ENCODE measurements at places on chromosomes 6 and 20.

DNA sequence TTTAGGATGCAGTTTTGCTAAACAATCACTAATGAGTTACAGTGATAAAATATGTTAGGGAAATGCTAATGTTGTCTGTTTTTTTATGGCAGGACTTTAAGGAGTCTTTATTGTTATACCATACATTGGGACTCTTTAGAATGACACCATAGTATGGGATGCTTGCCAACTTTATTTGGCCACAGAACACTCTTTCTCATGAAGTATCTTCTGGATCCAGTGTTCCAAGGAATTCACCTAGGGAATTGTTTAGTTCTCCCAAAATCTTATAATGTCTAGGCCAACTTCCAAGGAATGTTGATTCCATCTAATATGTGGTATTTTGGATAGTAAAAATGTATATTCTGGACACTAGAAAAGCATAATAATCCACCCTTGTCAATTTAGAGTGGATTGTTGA is 3.3 kb downstream of the RIN2 start:
- no peak for DNase-seq

- DNase-seq: no peak
Measured at GRCh38 chr20:23596579-23597250, 9.0 kb downstream of the CST9 start.

- DNase-seq: no peak
Measured at GRCh38 chr6:38178584-38178886, 359.0 kb downstream of the ZFAND3 start.

GRCh38 chr6:43945768-43946080 is 175.7 kb downstream of the VEGFA start:
- DNase-seq: no peak

DNA sequence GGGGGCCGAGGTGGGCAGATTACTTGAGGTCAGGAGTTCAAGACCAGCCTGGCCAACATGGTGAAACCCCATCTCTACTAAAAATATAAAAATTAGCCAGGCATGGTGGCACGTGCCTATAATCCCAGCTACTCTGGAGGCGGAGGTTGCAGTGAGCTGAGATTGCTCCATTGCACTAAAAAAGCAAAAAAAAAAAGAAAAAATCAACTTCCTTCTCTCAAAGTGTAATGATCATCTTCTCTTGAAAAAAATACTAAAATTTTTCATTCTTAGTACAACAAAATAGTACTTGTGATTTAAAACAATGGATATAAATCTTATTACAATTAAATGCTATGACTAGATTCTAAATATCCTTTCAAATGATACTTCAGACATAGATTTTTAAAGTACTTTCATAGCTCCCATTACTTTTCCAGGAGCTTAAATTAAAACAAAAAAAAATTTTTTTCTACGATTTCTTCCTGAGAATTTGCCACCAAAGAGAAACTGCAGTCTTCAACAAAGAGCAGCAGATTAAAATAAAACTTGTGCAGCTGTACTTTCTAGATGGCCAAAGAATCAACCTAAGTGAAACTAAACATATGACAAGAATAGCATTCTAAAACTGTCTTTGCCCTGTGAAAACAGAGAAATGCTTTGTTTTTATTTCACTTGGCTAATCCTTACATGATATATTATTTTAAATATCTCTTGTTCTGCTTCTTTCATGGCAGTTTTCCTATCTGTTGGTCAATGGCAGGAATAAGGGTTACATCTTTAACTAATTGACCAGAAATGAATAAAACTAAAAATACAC is 75.2 kb downstream of the MAP3K5 start:
- DNase-seq: no peak

- peak; percentile 7 for DNase-seq
Measured at GRCh38 chr6:15359335-15359862, 113.5 kb downstream of the JARID2 start.

DNA sequence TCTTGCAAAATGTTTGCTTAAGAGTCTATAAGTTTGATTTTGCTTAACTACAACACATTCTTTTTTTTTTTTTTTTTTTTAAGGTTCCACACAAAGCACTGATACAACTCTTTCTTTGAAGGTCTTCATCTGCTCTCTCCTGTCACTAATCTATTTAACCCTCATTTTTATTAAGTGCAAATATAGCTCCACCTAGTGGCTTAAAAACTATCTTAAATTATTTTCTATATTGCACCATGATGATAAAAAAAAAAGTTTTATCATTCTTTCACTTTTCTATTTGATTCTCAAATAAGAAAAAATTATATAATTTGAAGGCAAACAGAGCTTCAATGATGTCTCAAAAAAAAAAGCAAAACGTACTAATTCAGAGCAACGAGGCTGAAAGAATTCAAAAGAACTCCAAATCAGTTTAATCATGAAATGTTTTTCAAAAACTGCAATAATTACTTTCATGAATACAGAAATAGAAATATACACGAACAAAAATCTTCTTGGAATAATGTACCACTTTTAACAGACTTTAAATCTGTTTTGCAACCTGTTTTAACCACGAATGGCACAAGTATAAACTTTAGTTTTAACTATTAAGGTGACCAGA is 12.8 kb downstream of the ESF1 start:
- no peak for DNase-seq

- no peak for DNase-seq
Measured at GRCh38 chr6:73032586-73032985, 192.7 kb downstream of the KHDC1L start.

DNA sequence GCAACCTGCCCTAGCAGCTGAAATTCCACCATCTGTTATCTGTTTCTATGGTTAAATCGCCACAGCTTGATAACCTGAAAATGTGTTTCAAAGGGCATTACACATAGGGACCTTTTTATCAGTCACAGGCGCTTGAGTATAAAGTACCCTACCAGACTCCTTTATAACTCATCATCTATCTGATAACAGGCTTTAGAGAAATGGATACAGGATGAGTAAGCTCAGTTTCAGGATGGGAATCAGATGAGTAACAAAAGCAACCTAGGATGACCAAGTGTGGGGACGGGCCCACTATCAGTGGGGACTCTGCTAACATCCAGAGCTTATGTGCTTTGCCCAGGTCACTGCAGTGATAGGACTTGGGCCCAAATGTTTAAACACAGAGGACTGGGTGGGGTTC is 75.6 kb downstream of the PRND start:
- DNase-seq: no peak

GRCh38 chr20:37494796-37495195 is 26.3 kb upstream of the NNAT start:
- no peak for DNase-seq

DNA sequence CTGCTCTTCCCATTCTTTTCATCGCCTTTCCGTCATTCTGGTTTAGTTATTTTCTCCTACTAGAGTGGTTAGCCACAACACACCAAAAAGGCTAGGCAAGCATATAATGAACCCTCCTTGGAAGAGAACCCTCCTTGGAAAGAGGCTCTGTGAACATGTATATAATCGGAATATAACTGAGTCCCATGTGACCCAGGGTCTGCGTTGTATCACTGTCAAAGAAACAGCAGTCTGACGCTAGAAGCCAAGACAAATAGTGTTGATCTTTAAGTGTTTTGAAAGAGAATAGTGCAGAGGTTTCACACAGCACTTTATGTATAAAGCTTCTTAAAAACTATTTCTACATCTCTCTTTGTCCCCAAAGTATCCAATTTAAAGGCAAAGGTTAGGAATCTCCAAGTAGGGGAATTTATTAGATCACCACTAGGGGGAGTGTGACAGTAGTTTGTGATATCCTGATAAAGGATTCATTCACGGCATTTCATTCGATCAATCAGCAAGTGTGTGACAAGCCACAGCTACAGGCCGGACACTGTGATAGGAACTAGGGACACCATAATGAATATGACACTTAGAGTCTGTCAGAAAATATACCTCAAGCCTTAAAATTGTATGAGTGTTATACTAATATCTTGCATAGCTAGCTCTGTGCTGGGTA is 395.3 kb downstream of the CD109 start:
- DNase-seq: no peak

GRCh38 chr6:44458551-44458950 is 71.0 kb downstream of the CDC5L start:
- no peak for DNase-seq

- no peak for DNase-seq
Measured at GRCh38 chr6:6840831-6841291, 252.3 kb downstream of the LY86 start.

- DNase-seq: no peak
Measured at GRCh38 chr6:26199773-26200764, 112.8 kb downstream of the HFE start.

DNA sequence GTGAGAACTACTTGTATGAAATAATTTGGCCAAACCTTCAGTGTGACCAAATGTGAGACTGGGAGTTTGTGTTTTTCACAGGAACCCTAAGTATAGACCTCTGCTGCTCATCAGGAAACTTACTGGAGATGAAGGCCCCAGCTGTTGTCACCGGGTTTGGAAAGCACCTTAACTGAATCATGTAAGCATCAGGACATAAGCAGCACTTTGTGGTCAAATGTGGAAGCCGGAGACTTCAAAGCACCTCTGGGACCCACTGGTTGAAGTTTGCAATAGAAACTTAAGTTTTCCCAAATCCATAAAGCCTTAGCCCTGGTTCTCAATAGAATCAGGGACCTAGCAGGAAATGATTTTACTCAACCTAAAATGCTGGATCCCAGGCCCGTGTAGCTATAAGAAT is 14.3 kb downstream of the TTPAL start:
- no peak for DNase-seq
